Mesangial cell (primary cell): ENCODE measurements at places on chromosomes 2 and 18. TPM values are rescaled to one million over a fixed set of nuclear protein-coding genes. Genes with fewer than 3 reads are reported as not detected.

The GLI2 gene
- 17.1 and 25.5 TPM in 2 replicates for total RNA-seq

The PROM2 gene
- total RNA-seq, result under 0.01 and 1.0 TPM in 2 replicates

The COL4A3 gene
- under 0.01 and 0.76 TPM in 2 replicates for total RNA-seq

The ST6GAL2 gene
- 18.9 and 23.3 TPM in 2 replicates for total RNA-seq

The SOWAHC gene
- 8.9 and 10.4 TPM in 2 replicates for total RNA-seq

The CCDC85A gene
- total RNA-seq, result 0.63 and 0.81 TPM in 2 replicates

The GCG gene
- total RNA-seq, result not detected in 2 replicates

The ZFP36L2 gene
- 6.8 and 15.0 TPM in 2 replicates for total RNA-seq

The SNED1 gene
- 1.5 and 6.7 TPM in 2 replicates for total RNA-seq

The KCNJ13 gene
- 0.13 TPM in 1 of 2 replicates, not detected in the other for total RNA-seq

The RTP5 gene
- total RNA-seq, result not detected in 2 replicates

The MAL gene
- 0.98 and 52.2 TPM in 2 replicates for total RNA-seq

The LYG2 gene
- not detected in 2 replicates for total RNA-seq

The LAMA1 gene
- total RNA-seq, result 14.3 and 17.5 TPM in 2 replicates

The NFU1 gene
- total RNA-seq, result 27.4 and 43.5 TPM in 2 replicates

The ALLC gene
- total RNA-seq, result not detected in 2 replicates

The ABCG8 gene
- not detected in 2 replicates for total RNA-seq

The ANO7 gene
- total RNA-seq, result 1.3 and 1.8 TPM in 2 replicates

The COL3A1 gene
- 123 and 540 TPM in 2 replicates for total RNA-seq

The APCDD1 gene
- 3.4 TPM in 1 of 2 replicates, not detected in the other for total RNA-seq

The ALPI gene
- not detected in 2 replicates for total RNA-seq

The BOLL gene
- total RNA-seq, result not detected in 2 replicates

The RTKN gene
- total RNA-seq, result 39.1 and 48.0 TPM in 2 replicates

The GDF7 gene
- total RNA-seq, result not detected in 2 replicates

The CD226 gene
- total RNA-seq, result 0.13 TPM in 1 of 2 replicates, not detected in the other

The ZDBF2 gene
- 2.4 and 4.3 TPM in 2 replicates for total RNA-seq

The RAB6D gene
- total RNA-seq, result under 0.01 TPM in 1 of 2 replicates, not detected in the other

The DOK6 gene
- 0.16 and 5.2 TPM in 2 replicates for total RNA-seq

The FARSB gene
- total RNA-seq, result 12.0 and 25.4 TPM in 2 replicates

The ADGRF3 gene
- total RNA-seq, result 0.38 TPM in 1 of 2 replicates, not detected in the other

The MOGAT1 gene
- total RNA-seq, result not detected in 2 replicates

The ABCB11 gene
- total RNA-seq, result not detected in 2 replicates
